ENCODE measurements at places on chromosomes 4 and X.

DNA sequence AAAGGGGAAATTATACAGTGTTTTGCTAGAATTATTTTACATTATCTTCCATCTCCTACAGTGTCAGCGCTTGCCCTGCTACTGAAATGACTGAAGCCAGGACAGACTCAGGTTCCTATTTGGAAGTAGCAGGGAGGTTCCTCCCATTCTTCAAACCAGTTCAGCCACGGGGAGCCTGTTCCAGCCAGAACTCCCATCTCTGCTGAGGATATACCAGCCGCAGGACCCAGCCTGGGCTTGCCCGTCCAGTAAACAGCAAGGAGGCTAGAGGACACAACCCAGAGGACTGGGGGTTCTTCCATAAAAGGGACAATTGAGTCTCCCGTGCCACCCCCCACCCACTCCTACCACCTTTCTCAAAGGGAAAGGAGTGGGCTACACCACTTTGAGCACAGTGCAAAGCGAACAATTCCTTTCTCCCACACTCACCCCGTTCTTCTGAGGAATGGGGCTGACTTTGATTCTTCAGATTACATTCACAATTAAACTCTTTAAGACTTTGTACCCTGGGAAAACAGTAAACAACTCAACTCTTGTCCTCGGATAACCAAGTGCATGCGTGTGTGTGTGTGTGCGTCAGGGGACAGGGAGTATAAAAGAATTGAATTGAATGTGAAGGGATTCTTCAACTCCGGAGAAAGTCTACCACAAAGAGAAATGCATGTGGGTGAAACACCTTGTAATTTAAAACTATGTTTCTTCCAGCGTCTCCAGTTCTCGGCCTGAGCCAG is 31.0 kb upstream of the PPARGC1A start:
- no peak for DNase-seq

GRCh38 chr4:70927502-70928137 is 25.5 kb downstream of the MOB1B start:
- DNase-seq: no peak

DNA sequence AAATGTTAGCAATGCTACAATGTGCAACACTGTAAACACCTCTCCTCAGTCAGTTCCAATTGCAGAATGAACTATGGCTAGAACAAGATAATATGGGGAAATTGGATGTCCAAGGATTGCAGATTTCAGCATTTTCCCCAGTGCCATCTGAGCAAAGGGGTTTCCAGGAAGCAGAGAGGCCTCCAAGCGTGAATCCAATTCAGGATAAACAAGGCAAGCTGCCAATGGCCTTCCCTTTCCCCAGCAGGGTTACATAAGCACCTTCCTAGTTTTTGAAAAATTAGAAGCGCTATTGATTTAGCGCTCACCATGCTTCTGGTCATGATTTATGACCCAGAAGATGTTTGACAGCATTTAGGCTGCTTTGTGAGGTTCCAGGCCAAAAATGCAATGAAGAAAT is 223.0 kb upstream of the GATB start:
- DNase-seq: no peak

DNA sequence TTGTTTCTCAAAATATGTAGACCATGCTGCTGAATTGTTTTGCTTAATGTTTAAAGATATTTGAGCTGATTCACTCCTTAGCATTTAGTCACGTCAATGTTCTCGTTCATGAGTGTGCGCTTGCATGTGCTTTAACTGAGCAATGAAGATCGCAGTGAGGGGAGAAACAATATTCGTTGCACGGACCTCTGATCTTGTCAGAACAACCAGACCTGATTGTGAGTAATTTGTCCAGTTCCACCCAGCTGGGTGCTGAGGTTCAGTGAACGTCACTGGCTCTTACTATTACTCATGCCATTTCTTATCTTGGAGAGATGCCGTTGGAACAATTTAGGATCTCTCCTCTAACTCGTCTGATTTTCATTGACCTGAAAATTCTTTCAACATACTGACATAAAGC is 15.0 kb upstream of the PRKX start:
- no peak for DNase-seq

DNA sequence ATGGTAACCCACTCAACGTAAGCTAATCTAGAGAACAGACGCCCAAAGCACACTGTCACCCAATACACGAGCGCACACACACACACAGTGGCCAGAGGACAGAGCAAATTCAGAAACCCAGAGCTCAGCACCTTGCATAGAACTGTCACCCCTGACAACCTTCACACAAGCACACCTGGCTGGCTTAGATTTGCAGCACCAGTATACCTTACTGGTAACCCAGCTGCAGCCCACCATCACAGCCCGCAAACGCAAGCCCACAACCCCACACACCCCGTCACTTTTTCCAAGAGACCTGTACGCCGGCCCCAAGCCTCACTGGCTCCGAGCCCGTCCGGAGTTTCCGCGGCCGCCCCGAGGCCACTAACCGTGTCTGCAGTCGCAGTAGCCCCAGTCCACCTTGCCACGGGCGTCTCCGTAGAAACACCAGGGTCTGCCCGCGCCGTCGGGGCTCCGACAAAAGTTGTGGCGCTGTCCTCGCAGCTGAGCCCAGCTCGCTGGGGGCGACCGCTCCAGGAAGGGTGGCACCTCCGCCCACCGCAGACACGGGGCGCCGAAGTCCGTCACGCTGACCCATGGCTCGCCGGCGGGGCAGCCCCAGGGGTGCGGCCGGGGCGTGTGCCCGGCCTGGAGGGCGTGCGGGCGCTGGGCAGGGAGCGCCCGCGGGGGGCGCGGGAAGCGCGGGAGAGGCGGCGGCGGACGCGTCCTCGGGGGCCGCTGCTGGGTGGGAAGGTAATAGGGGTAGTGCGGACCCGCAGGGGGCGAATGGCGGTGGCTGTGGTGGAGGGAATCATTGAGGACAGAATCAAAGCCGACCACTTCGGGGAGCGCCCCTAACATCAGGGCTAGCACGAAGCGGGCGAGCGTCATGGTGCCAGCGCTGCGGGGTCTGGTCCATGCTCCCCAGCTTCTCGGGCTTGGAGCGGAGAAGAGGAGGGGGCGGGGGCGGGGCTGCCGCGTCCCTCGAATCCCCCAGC is 664 bp downstream of the PRSS12 start:
- no peak for DNase-seq

DNA sequence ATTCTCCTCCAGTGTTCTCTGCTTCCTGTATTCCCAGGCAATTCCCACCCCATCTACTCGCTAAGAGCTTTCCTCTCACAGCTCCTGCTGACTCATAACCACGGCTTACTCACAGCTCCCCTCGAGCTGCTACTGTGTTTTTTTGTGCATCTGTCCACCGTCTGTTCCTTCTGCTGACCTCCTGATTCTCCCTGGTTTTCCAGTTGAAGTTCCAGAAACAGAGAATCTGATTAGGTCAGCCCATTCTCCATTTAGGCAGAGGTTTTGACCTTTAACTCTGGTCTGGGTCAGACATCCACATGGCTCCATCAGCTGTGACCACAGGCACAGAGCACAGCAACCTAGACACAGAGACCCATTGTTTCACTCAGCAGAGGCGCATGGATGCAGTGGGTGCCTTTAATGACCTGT is 5.5 kb upstream of the SMIM20 start:
- DNase-seq: no peak
